ENCODE measurements at places on chromosomes 1 and 21.

DNA sequence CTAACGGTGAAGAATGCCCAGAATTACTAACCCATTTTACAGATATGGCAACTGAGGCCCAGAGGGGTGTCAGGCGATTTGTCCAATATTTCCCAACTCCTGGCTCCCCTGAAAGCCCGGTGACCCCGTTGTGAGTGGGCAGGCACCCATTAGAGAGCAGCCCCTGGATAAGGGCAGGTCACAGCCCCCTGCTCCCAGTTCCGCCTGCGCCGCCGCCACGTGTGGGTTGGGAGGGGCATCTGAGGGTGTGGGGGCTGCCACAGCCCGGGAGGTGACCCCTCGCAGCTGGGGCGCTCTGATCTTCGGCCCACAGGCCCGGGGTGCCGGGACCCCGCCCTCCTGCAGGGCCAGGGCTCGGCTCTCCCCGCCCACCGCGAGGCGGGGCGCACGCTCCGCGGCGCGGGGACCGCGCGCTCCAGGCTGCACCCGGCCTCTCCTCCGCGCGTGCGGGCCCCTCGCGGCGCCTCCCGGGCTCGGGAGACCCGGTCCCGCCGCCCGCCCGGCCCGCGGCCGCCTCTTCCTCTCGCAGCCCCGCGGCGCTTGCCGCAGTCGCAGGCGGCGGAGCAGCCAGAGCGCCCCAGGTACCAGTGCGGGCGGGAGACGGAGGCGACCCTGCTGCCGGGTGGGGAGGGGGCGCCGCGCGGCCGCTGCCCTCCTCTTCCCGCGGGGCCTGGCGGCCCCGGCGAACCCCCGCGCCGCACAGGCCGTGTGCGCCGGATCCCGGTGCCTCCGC, at the start of gene HTR6:
TSS of gene HTR6 (plus strand) at position 423 of the 733 bp plus-strand sequence. CDS start 879 bp downstream, outside the sequence.
- DNase-seq, result no peak

- no peak for DNase-seq
These were observed 7.3 kb downstream of the RHOC start for GRCh38 chr1:112699425-112700144.

DNA sequence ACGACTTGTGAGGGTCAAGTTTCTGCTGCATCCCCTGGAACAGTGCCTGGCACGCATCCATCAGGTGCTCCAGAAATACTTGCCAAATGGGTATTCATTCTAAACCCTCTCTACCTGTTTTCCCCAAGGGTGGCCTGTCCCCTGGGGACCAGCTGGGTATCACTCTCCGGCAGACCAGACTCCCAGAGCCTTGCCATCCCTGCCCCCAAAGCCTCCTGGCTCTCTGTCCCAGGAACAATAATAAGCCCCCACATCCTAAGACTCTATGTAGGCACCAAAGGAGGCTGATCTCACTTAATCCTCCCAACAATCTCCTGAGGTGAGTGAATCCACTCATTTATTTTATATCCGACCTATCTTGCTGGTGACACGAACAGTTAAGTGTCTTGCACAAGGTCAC, 96.7 kb downstream of the MRPL37 start:
- DNase-seq, result no peak

DNA sequence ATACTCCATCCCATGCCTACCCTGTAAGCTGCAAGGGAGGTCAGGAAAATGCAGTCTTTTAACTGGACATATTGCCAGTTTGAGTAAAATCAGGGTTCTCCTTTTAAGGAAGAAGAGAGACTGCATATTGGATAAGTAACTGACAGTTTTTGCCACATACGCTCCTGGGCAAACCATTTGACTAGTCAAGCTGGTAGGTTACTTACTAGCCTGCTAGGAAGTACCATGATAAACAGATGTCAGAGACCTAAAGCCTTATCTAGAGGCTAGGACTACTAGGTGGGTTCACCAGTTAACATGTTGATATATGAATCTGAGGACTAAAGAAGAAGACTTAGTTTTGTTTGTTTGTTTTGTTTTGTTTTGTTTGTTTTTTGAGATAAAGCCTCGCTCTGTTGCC, 33.5 kb downstream of the EEIG2 start:
- DNase-seq, result no peak

- no peak for DNase-seq
These were observed 24.2 kb downstream of the TNFRSF9 start for GRCh38 chr1:7916501-7916830.

All from memory B cell (primary cell).